ENCODE measurements at places on chromosomes 6 and 20.

- no peak for DNase-seq
Measured at GRCh38 chr6:170288852-170289179, 2.1 kb downstream of the DLL1 start.

- no peak for DNase-seq
Measured at GRCh38 chr20:51792960-51793359, 9.4 kb downstream of the SALL4 start.

- DNase-seq, result no peak
Measured at GRCh38 chr6:167098825-167099225, 24.1 kb upstream of the CCR6 start.

GRCh38 chr6:159533568-159533967 lies 159.5 kb downstream of the SOD2 start:
- DNase-seq, result no peak

DNA sequence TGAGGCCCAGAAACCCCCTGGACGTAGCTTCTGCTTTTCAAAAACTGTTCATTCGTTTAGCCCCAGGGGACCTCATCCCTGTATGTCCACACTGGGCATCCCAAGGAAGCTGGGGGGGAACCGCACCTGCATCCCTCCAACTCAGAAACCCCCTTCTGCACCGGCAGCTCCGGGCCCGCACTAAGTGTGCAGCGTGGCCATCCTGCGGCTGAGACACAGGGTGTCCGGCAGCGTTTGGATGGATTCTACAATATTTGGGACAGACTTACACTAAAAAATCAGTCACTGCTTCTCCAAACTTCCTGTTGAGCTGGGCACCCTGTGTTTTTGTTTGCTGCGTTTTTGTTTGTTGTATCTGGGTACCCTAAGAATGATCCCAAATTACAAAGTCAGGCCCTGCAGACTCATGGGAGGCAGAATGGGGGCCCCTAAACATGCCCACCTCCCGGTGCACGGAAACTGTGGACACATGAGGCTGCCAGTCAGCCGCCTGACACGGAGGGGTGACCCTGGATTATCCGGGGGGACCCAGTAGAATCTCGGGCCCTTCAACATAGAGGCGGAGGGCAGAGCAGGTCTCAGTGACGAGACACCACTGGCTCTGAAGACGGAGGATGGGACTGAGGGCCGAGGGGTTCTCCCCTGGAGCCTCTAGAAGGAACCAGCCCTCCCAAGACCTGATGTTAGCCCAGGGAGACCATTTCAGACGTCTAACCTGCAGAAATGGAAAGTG lies 88.2 kb upstream of the BHLHE23 start:
- no peak for DNase-seq

GRCh38 chr6:81594501-81594900 lies 158.0 kb downstream of the TENT5A start:
- no peak for DNase-seq

GRCh38 chr6:147204060-147204785 lies at the start of gene STXBP5:
TSS of gene STXBP5 (plus strand) at chr6:147204417. CDS start at chr6:147204533, 116 bp downstream.
- DNase-seq, result peak; percentile 41

- DNase-seq, result no peak
Measured at GRCh38 chr6:36656441-36656840, 22.1 kb upstream of the CDKN1A start.

DNA sequence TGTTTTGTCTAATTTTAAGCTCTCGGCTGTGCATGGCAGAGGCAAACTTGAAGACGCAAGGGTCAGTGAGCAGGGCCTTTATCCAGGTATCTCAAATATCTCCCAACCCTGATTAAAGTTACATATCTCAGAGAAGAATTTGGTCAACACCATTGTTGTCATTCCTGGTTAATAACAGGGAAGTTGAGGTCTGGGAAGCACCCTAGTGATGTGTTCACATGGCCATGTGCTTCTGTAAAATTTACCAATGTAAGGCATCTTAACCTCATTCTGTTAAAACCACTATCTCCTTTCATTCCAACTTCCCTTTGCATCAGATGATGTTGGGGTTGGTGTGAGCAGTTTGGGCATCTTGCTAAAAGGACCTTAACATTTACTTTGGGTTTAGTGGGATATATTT lies 4.0 kb upstream of the FAM110A start:
- no peak for DNase-seq

DNA sequence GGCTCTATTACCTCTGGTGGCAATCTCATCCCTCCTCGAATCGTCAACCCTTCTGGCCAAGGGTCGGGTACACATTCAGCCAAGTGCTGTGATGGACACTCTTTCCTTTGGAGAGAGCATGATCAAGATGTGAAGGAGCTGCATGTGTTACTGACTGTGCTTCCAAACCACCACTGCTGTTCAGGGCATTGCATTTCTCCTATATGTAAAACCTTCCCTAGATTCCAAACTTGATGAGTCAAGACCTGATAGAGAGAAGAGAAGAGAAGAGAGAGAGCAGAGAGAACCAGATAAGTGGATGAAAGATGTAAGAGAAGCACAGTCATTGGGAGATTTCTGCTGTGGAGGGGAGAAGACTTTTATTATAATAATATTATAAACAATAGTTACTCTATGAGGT lies 162.2 kb downstream of the KCNQ5 start:
- DNase-seq, result no peak

- DNase-seq, result no peak
Measured at GRCh38 chr6:27296106-27296783, 15.8 kb downstream of the POM121L2 start.
